ENCODE measurements at places on chromosomes 6 and 20.
A peak's percentile ranks its signal among the peaks of the same experiment; 100 is the strongest.

DNA sequence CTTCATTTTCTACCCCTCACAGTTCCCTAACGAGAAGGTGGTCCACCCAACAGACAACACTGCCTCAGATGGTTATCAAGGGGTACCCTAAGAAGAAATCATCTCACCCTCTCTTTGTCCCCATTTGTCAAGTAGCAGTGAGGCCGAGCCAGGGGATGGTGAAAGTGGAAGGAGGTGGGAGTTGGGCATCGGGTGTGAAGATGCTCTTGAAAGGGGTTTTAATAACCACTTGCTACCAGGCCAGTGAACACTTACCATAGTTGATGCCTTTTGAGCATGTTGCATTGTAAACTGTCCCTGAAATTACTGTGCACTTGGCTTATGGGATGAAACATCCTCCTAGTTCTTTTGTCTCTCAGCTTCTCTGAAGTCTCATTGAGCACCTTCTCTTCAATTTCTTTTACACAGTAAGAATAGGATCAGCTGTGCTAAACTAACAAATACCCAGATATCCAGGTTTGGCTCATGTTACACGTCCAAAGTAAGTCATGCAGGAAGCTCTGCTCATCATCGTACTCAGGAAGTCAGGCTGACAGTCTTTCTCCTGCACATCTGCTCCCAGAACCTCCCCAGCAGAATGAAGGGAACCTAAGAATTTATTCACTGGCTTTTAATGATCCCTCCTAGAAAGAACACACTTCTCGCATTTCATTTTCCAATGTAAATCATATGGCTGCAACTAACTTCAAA lies 13.3 kb downstream of the HLA-DPB1 start:
- no peak for DNase-seq

DNA sequence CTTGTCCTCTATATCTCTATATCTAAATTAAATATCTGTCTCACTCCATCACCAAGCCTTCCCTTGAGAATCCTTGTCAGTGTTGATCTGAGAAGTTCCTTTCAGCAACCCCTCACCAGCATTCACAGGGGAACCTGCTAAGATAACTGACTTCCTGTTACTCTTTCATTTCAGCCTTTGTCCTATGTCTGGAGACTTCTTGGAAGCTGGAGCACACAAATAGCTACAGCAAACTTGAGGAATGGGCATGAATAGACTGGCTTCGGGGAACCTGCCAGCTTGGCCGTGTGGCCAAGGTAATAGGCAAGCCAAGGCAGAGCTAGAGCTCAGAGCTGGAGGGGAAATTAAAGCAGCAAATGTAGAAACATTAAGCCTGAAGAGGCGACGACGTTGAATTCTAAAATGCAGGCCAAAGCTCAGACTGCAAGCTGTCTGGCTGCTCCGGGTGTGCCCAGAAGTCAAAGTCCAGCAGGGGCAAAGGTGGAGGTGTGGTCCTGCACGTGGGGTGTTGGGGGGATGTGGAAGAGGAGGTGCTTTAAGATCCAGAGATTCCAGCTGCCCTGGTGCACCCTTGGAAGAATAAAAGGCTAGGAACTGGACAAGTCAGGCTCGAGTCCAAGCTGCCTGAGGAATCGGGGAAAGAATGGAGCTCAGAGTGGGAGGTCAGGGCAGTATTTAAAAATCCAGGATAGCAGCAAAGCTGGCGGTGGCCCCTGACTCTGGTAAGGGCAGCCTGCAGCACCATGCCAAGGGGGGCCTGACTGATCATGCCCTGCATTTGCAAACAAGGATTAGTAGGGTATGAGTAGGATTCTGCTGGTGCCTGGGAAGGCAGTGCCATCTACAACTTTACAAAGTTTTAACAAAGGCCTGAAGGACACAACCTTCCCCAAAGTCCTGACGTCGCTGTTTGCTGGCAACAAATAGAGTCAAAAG lies 185.0 kb upstream of the SGK1 start:
- no peak for DNase-seq

DNA sequence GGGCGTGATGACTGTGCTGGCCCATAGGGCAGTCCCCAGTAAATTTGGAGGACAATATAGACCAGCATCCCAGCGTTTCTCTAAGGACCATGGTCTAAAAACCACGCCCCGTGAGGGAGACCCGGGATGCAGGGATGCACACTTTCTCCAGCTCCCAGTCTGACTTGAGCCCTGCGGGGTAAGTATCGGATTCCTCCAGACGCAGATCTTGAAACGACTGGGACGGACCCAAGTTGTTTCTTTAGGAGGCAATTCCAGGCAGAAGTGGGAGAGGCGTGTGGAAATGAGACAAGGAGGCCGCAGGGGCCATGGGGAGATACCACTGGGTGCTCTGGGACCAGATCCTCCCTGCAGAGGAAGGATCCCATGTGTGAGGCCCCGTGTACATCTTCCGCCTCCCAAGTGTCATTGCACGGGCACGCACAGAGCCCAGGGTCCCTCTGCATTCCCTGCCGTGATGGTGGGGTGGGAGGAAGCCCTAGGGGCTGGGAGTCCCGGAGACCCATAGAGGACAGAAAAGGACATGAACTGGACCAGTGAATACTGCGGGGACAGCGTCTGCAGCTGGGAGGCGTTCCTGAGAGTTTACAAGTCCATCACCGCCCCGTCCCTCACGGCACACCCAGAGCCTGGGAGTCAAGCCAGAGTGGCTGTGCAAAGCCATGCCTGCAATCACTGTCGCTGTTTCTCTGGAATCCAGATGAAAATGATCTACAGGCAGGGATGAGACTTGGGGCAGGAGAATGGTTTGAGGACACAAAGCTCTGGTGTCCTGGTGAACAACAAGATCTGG lies 522.9 kb downstream of the CDH26 start:
- DNase-seq: no peak

DNA sequence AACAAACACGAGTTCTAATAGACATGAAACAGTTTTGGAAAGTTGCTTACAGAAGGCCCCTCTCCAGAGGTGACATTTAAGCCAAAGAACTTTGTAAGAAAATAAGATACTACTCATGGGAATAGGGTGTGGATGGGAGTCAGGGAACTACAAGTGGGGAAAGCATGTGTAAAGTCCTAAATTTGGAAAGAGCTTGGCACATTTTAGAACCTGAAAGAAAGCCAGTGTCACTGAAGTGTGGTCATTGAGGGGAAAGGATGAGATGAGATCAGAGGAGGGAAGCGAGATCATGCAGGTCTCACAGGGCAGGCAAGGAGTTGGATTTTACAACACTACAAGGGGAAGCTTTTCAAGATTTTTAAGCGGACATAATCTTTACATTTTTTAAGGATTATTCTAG lies 38.0 kb downstream of the VGLL2 start:
- no peak for DNase-seq

GRCh38 chr20:16209357-16209756 lies 363.9 kb downstream of the KIF16B start:
- DNase-seq: no peak

DNA sequence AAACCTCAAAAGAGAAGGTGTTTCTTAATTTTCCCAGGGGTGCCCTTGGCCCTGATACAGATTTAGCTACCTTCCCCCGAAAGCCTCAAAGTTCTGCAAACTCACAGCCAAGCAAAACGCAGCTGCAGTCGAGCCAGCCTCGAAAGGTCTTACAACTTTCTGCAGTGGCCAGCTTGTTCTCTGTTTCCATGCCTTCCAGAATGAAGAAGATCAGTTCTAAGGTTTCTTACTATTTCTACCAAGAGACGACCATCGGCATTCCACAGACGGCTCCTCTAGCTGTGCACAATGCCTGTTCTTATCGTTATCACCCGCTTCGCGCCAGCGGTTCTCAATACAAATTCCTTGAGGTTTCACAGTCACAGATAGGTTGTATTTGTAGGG lies 28.5 kb upstream of the CCR6 start:
- DNase-seq: peak; percentile 14

DNA sequence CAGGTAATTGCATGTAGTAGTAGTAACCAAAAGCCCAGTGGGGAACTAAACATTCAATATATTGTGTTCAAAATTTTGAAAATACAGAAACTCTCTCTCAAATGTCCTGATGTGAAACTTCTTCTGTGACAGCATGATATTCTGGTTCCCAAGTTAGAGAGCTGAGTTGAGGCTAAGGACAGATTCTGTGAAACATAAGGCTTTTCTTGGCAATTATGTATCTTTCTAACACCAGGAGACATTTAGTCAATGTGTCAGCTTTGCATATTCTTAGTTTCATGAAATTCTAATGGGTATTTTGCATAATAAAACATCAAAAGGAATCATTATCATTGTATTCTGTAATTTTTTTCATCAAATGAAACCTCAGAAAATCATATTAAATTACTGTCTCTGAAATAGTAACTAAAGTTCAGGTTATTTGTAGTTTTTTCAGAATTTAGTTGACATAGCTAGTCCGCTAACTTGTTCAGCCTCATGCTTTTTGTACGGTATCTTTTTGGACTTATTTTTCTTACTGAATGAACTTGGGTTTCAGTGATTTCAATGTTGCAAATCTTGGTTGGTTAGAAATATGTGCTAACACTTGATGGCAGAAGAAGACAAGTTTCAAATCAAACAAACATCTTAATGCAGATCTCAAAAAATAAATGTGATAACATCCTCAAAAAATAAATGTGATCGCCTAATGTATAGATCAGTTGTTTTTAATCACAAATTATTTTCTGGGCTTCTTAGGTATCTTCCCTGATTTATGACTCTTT lies 70.4 kb downstream of the AKAP7 start:
- DNase-seq: no peak
